ENCODE measurements at places on chromosomes 1 and 21.

GRCh38 chr1:200714504-200715187 is 24.0 kb upstream of the CAMSAP2 start:
- no peak for DNase-seq

DNA sequence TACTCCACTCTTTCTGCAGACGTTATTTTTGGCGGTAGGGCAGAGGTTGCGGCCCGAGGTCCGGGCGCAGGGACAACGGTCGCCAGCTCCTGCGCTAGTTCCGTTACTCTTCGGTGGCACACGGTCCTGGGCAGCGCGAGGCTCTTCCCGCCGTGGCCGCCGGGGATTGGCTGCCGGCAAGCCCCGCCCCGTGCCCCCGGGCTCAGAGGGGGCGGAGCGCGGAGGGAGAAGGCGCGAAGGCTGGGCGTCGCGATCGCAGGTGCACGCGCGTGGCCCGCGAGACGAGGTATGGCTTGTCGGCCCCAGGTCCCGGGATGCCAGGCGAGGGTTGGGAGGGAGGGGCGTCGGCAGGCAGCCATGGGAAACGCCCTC is 518 bp upstream of the SHE start:
- no peak for DNase-seq

DNA sequence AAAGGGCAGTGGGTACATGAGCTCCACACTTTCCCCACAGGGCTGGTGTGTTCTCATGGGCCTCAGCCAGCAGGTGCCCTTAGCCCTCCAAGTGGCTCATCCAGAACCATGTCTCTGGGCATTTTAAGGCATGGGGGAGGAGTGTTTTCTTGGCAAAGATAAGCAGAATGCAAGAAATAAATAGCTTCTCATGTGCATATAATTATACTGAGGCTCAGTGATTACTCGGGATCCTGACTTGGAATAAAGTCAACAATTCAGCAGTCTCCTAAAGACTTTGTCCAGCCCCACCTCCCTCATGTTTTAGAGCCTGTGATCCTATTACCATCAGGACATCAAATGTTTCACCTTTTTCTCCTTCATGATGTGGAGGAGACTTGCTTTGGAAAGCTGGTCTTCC is 92.7 kb upstream of the COG2 start:
- DNase-seq, result no peak

DNA sequence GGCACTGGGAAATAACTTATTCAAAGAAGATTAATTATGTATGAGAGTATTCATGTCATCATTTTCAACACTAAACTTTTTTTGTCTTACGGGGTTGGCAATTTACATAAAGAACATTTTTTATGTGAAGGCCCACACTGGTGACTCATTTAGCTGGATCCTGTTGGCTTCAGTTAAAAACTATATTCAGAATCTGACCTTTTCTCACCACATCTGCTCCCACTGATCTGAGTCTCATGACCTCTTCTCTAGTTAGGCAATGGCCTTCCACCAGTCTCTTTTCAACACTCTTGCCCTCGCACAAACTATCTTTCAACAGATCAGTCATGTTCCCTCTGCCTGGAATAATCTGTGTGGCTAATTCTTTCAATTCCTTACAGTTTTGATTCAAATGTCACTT is 53.4 kb downstream of the TMPRSS15 start:
- no peak for DNase-seq

GRCh38 chr1:168472223-168472622 is 71.6 kb downstream of the XCL2 start:
- DNase-seq, result no peak

DNA sequence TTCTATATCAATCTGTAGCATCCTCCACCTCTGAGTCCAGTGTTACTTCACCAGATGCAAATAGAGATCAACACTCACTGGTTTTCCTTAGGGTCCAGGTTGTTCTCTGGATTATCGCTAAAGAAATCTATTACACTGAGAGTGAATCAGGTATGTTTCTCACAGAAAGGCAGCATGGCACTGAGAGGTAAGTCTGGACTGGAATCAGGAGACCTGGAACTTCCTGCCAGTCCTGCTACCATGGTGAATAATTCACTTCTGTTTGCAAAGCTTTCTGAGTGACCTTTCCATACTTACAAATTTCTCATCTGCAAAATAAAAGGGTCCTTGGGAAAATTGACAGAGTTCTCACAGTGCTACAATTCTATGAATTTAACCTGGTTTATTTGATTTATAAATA is 1583.3 kb downstream of the MRPL39 start:
- peak; percentile 61 for DNase-seq

DNA sequence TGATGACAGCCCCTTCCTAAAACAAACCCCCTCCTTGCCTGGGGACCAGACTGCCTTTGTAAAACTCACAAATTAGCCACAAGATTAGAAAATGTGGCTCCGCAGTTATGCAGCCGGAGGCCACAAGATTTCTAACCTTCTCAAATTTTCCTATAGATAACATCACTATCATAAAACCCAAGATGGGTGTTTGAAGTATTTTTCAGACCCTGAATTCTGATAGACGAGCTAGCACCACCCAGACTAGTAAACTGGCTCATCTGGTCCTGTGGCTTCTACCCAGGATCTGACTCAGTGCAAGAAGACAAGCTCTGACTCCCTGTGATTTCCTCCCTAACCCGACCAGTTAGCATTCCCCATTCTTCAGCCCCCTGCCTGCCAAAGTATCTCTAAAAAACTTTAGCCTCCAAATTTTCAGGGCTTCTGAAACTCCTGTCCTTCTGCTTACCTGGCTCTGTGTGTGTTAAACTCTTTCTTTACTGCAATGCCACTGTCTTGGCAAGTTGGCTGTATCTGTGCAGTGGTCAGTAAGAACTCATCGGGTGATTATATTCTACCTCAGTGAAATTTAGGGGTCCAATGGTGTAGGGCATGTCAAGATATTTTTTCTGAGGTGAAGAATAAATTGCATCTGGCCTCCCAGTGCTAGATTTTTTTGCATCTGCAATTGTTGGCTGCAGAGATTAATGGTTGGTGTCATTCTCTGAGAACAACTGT is 102.1 kb downstream of the S1PR1 start:
- DNase-seq, result no peak

DNA sequence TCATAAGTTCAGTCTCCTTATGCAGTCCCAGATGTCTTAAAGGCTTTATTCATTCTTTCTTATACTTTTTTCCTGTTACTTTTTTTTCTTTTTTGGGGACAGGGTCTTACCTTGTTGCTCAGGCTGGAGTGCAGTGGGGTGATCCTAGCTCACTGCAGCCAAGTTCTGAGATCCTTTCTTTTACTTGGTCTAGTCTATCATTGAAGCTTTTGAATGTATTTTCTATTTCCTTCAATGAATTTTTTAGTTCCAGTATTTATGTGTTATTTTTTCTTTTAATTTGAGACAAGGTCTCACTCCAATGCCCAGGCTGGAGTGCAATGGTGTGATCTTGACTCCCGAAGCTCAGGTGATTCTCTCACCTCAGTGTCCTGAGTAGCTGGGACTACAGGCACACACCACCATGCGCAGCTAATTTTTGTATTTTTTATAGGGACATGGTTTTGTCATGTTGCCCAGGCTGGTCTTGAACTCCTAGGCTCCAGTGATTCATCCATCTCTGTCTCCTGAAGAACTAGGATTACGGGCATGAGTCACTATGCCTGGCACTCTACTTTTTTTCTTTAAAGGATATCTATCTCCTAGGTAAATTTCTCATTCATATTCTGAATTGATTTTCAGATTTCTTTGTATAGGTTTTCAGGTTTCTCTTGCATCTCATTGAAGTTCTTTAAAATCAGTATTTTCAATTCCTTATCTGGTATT is 26.1 kb upstream of the GTF2B start:
- no peak for DNase-seq

DNA sequence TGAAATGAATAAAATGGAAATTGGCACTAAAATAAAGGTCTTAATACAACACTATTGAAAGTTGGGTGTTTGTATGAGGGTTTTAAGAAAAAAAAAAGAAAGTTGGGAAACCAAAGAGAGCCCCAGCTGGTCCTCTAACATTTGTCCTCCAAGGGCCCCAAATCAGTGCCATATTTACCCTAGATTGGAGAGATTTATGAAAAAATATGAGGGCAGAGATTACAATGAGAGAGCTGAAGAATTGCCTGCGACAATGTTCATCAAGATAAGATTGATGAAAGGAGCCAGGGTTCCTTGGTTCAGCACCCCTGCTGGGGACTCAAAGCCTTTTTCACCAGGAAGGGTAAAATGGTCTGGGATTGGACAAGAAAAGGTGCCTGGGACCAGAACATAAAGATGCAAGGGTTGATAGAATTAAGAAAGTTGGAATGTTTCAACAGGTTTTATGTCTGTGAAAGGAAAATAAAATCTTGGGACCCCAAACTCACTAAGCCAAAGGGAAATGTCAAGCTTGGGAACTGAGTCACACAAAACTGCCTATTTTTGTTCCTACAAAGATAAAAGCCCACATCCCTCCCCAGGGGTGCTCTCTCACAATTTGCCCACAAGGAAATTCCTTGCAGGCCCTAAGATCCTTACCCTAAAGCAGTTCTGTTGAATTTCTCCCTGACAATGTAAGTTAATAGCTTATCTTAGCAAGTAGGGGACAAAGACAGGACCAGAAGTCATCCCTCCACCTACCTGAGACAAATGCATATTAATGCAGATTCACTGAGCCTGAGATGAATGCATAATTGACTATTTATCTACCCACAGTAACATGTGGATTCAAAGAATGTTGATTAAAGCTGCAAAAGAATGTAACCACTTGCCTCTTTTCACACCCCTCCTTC is 26.8 kb downstream of the CBR1 start:
- DNase-seq, result no peak

DNA sequence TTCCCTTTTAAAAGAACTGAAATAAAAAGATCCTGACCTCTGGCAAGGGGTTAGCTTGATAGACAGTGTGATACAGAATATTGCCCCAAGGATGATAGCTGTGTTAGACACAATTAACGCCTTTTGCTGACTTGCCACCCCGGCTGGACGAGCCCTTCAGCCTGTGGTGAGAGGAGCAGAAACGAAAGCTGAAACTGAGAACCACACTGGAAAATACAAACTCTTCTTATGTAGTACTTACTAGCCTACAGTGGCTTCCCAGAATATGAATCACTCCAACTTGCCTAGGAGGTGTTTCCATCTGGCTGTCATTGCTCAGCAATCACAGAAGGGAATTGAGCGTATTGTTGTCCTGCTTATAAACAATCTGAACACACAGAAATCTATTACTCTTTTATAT is 22.9 kb downstream of the SAMSN1 start:
- no peak for DNase-seq

- no peak for DNase-seq
These were observed 56.1 kb upstream of the MRPS6 start for GRCh38 chr21:34017039-34017961.

- peak; percentile 37 for DNase-seq
These were observed 229.5 kb downstream of the TOMM20 start for GRCh38 chr1:234899041-234899729.

- no peak for DNase-seq
These were observed 67.0 kb downstream of the PIK3R3 start for GRCh38 chr1:46065405-46065804.

- no peak for DNase-seq
These were observed 15.8 kb upstream of the TSHB start for GRCh38 chr1:115013792-115014191.

DNA sequence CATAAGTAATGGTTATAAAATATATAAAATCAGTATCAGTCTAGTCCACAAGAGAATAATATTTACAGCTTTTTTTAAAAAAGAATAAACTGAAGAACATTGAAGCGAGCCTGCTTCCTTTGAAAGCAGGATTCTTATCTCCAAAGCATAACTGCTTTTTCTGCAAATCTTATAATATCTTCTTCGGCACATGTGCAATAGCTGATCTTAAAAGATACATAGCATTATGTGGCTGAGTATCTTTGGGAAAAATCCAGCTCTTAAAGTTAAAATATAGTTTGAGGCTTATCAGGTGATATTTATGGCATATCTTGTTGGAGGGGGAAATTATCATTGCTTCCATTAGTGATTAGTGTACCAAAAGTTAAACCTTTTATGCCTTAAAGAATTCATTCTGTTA is 523.9 kb upstream of the ADGRL4 start:
- DNase-seq, result no peak

GRCh38 chr1:48955774-48956173 is 179.1 kb upstream of the BEND5 start:
- DNase-seq, result no peak

Measured in NCI-H1436 treated with DMSO at 0.1 percent for 48 hours (cell line).